Retina (tissue), 1 donor: ENCODE measurements at places on chromosomes 13 and 19.
A peak's percentile ranks its signal among the peaks of the same experiment; 100 is the strongest.

- no peak for DNase-seq
Measured at GRCh38 chr13:73090116-73090822, 31.5 kb downstream of the KLF5 start.

DNA sequence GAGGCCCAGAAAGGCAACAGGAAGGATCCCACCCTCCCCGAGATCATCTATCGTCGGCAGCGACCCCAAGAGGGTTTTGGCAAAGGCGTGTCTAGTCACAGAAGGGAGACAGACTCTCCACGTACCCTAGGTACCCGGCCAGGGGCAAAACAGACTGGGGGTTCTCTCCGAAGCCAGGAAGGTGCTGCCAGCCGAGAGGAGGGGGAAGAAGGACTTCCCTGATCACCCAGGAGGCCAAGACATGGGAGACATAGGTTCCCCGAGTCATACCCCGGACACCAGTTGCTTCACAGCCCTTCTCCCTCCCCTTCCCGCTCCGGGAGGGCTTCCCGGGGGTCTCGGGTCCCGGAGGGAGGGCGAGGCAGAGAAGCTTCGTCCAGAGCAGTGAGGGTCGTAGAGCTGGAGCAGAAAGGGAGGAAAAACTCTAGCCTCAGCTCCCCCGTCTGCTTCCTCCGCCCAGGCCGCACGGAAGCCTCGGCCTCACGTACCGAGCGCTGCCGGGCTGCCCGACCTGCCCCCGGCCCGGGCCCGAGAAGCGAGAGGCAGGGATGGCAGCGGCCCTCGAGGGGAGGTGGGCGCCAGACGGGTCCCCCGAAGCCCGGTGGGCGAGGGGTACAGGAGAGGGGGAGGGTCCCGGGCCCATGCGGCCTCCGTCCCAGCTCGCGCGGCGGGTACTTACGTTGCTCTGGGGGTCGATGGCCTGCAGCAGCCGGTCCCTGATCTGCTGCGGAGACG, 644 bp downstream of the MED26 start:
- peak; percentile 20 for DNase-seq

GRCh38 chr19:2045501-2046045, 5.5 kb downstream of the MKNK2 start:
- DNase-seq, result no peak

DNA sequence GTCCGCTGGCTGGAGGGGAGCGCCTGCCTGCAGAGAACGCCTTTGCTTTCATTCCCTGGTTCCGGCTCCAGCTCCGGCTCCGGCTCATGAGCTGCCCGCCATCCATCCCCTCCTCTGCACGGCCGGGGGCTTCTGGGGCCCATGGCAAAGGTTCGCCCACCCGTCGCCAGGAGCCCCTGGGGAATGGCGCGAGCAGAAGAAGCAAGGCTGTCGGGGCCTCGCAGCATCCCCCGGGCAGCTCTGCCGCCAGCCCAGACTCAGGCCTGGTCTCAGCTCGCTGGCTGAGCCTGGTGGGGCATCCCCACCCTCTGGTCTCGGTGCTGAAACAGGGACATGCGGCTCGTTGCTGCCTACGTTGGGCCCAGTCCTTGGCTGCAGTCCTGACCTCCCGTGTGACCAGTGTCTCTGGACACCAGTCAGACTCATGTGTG, 96.8 kb downstream of the KDM4B start:
- DNase-seq, result no peak

DNA sequence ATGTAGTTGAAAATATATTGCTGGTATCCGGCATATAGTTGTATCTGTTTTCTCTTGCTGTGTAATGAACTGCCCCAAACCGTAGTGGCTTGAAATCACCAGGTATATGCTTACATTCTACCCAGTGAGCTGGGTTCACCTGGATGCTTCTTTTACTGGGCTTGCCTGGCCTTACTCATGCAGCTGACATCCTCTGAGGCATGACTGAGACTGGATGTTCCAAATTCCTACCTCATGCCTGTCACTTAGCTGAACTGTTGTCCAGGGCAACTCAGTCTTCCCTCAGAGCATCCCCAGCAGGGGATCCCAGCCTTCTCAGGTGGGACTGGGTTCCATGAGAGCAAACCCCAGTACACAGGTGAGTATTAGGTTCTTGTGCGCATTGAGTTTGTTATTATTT, 66.8 kb downstream of the IFT88 start:
- no peak for DNase-seq

DNA sequence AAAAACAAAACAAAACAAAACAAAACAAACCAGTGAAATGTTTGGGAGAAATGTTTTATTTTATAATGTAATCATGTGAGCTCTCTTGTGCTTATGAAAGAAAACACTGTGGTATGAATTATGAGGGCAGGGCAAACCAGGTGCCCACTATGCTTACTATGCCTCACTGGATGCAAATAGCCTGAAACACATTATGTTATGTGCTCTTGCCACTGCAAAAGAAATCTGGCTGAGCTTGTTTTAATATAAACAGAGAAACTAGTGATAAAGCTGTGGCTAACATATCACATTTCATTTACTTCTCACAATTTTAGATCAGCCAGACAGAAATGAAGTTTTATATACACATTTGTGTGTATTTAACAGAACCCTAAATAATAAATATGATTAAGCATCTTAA, 8.7 kb upstream of the NBEA start:
- DNase-seq, result no peak

DNA sequence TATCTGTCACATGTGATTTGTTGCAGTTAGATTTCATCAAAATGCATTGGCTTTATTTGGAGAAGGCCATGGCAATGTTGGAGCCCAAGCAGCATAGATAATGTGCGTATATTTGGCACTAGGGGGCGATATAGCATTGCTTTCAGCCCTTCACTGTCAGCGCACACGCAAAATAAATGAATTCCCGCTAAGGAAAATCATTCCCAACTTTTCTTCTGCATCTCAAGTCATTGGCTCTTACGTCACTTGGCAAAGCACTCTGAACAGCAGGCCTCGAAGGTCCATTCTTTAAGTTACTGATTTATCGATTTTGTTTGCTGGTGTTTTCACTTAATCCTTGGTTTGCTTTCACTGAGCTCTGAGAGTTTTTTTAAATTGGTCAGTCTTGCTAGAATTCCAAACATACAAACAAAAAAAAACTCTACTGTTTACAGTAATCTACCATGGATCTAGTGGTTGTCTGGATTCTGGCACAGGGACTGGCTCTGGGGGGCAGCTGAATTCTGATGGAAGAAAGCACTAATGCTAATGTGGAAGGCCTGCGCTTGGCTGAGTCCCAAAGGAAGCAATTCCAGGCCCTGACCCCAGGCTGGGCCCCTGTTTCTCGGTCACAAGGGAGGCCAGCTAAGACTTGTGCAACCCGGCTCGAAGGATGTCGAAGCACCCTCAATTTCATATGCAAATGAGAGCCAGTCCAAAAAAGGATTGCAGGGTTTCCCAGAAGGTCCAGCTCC, 97.7 kb upstream of the IPO5 start:
- DNase-seq, result peak; percentile 78

GRCh38 chr13:37648609-37649008, 50.0 kb upstream of the POSTN start:
- DNase-seq, result no peak

DNA sequence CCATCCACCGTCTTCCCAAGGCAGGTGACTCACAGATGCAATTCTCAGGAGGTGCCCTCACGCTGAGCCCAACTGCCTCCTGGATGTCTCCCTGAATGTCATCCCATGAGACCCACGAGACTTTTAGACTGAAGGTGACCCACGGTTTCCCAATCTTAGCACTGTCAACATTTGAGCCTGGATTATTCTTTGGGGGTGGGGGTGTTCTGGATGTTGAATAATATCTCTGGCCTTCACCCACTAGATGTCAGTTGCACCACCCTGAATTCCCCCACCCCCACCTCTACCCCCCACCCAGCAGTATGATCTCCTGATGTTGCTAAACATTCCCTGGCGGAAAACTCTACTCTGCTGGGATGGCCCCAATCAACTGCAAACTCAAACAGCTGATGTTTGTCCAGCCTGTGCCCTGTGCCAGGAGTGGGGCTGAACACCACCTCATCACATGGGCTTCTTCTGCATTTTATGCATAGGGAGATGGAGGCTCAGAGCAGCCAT, 2.2 kb upstream of the CYP4F22 start:
- no peak for DNase-seq

DNA sequence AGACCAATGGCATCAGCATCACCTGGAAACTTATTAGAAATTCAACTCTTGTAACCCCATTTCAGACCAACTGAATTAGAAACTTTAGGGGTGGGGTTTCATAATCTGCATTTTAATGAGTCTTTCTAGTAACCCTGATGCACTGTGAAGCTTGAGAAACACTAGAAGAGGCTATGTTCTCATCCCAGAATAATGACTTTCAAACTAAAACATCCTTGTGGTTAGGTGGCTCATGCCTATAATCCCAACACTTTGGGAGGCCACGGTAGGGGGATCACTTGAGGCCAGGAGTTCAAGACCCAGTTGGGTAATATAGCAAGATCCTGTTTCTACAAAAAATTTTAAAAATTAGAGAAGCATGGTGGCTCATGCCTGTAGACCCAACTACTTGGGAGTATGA, 402.4 kb downstream of the DLEU7 start:
- DNase-seq, result no peak

DNA sequence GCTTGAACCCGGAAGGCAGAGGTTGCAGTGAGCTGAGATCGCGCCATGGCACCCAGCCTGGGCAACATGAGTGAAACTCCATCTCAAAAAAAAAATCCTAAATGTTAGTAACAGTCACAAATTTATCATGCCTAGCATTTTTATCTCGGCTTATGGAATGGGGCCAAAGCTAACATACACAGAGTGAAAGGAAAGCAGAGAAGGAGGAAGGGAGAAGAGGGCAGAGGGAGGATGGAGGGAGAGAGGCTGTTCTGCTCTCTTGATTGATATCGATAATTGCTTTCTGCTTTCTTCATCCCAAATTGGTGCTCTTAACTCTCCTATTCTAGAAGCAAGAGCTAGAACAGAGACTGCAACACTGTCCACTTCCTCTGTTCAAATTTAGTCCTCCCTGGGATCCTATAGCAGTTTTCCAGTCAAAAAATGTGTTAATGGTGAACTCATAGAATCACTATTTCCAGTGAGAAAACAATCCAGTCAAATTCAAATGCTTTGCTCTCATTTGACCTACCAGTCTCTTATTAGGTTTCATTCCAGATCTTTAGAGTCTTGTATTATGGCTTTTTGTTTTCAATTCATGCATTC, 15.8 kb upstream of the TUBGCP3 start:
- no peak for DNase-seq

DNA sequence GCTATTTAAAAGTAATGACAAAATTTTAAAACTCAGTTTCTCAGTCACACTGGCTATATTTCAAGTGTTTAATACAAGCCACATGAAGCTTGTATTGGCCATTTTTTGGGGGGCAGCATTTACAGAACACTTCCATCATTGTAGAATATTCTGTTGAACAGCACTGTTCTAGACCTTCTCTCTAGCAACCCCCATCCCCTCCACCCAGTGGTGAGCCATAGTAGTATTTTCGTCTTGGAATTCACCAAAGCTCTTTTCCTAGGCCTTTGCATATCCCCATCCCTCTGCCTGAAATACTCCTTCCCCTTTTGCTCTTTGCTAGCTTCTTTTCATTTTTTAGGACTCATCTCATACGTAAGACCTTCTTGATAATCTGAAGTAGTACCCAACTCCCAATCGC, 99.5 kb downstream of the ZC3H13 start:
- no peak for DNase-seq

DNA sequence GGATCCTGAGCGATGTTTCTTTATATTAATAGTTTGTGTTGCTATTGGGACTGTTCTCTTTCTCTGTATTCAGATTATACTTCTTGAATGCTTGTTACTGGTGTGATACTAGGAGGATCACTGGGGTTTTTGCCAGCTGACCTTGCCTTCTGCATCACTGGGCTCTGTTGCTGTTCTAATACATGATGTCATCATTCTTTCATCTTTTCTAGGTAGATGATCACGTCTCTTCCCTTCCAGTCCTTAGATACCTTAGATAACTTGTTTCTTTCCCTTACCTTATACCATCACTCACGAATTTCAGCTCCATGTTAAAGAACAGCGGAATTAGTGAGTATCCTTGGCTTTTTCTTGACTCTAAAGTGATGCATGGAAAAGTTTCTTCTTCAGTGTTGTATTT, at the start of gene OR10H3:
Gene OR10H3, plus strand, starts transcription at position 264 of the 400 bp plus-strand sequence. CDS start 3,408 bp downstream, outside the sequence.
- no peak for DNase-seq

DNA sequence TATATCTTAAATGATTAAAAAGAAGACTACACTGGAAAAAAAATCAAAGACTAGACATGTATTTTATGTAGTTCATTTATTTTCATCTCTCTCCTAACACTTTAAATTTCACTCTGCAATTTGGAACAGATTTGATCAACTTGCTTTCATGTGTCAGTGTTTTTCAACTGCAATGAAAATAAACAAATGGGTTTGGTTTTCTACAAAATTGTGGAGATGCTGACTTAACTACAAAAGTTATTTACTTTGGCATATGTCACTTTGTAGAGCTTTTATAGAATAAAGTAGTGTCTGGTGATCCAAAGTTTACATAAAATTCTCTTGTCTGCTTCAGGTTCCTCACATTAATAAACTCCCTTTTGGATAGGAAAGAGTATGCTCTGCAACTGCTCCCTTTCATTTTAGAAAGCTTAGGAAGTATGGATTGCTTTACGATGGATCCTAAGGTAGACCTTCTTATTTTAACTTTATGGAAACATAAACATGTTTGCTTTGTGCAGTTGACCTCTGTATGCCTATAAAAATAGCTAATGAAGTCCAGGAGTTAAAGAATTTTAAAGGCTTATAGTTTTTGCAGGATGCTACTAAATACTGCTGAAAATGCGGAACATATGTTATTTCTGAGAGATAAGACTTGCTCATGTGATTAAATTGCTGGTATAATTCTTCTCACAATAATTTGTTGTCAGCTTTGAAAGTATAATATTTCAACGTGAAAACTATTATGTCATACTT, 815.9 kb downstream of the PCDH9 start:
- DNase-seq, result no peak

DNA sequence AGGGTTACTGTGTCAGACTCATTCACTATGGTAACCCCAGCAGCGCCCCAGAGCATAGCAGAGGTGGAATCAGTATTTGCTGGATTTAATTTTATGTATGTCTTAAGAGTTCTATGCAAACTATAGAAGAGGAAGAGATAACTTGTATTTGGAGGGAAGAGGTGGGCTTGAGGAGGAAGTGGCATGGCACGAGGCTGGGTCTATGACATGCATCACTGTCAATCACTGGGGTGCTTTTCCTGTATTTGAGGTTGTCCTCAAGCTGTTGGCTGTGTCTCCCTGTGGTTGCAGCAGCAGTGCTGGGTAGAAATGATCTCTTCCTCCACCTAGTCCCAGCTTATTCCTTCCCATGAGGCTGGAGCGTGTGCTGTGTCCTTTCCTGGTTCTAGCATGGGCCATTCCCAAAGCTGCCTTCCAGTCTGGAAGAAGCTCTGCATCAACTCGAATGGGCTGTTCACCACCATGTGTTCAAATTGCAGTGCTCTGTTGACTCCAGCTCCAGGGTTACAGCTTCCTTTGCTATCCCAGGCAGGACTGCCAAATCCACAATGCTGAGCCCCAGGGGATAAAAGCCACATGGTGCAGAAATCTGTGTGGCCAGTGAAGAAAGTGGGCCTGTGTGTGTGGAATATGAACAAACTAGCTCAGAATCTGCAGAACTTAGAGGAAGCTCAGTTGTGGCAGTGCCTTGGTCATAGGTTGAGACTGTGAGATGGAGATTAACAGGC, 73.1 kb upstream of the MTIF3 start:
- no peak for DNase-seq

- no peak for DNase-seq
Measured at GRCh38 chr13:113120300-113121182, 2.1 kb upstream of the F10 start.
